ENCODE measurements at places on chromosomes 13 and 19.

DNA sequence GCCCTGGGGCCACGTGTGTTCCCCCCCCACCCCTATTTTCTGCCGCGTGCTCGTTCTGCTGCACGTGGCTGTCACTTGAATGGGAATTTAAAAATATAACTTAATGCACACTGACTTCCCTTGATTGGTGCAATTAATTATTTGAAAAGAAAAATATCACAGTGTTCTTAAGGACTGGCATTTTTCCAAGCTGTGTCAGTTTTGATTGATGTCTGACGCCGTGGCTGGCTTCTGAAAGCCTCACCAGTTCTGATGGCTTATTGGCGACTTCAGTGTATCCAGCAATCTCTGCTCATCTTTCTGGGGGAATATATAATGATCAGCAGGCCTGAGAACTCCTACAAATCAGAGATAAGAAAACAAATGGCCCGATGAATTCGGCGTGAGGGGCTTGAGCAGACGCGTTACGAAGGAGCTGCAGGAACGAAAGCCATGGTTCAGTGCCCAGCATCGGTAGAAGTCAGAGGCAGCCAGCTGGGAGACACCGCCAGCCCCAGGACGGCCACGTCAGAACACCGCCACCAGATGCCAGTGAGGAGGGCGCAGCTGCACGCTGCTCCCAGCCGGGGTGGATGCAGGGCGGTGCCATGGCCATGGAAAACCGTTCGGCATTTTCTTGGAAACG lies 111.2 kb downstream of the KDM4B start:
- peak; percentile 22 for DNase-seq

GRCh38 chr13:35603593-35604285 lies 127.2 kb upstream of the MAB21L1 start:
- no peak for DNase-seq

- DNase-seq = no peak
Observed at GRCh38 chr19:55247621-55248099, 11.2 kb downstream of the PPP6R1 start.

- DNase-seq = no peak
Observed at GRCh38 chr13:27973961-27974662, 5.0 kb upstream of the CDX2 start.

- no peak for DNase-seq
Observed at GRCh38 chr13:29561918-29562317, 33.6 kb downstream of the SLC7A1 start.

- no peak for DNase-seq
Observed at GRCh38 chr13:111963031-111963430, 103.9 kb upstream of the SOX1 start.

- DNase-seq = no peak
Observed at GRCh38 chr19:33703821-33704220, 82.1 kb downstream of the CHST8 start.

Measured in caudate nucleus (tissue), 63 donors.